Stimulated activated CD8-positive, alpha-beta memory T cell treated with anti-CD3 and anti-CD28 coated beads, Interleukin-7, amount 100 ng/mL, for 1 hour (primary cell): ENCODE measurements at places on chromosomes 12 and 14.

- DNase-seq: no peak
Measured at GRCh38 chr14:101604228-101604934, 43.1 kb downstream of the DIO3 start.

DNA sequence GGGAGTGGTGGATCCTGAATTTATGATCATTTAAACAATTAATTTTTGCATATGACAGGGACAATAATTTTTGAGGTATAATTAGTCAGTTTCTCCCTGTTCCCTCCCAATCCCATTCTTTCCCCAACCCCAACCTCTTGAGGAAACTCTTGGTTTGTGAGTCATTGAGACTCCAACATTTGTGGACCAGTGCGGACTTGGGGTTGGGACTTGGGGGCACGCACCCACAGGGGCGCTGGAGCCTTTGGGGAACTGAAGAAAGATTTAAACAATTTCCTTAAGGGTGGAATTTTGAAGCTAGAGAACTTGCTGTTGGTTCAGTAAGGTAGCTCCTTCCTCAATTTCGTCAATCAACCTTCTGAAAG, 17.4 kb upstream of the PTGR2 start:
- no peak for DNase-seq

DNA sequence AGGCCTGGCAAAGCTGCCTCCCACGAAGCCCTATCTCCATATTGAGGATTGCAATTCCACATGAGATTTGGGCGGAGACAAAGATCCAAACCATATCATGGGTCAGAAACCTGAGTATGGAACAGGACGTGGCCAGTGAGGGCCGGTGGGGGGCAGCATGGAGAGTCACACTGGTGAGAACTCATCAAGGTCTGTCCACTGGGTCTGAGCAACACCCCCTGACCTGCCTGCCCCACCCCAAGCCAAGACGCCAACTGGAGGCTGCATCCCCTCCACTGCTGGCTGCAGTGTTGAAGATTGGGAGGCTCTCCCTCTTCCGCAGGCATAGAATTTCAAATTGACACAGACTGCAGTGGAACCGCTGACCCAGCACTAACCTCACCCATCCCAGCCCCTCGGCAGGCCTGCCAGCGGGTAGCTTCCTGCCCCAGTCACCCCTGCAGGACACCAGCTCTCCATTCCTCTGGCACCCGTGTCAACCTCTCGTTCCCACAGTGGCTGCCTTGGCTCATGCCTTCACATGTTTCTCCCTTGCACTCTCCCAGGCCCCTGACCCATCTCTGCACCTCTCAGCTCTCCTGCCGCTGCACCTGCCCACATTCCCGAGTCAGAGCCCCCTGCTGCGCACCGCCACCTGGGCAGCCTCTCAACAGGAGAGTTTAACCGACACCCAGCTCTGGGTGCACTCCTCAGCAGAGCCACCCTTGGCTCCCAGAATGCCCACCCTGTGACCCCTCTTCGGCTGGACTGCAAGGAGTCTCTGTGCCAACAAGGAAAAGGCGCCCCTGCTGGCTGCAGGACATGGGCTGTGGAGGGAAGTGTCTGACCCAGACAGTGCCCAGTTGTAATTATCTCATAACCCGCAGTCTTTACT, 45.2 kb upstream of the PPP2R5C start:
- DNase-seq: no peak

- no peak for DNase-seq
Measured at GRCh38 chr14:95408731-95409476, 89.2 kb upstream of the CLMN start.

GRCh38 chr12:75591628-75592027, 80.2 kb upstream of the KRR1 start:
- DNase-seq: no peak

GRCh38 chr14:88232771-88233170, 90.3 kb downstream of the KCNK10 start:
- no peak for DNase-seq

- DNase-seq: no peak
Measured at GRCh38 chr12:46657453-46658411, 168.1 kb downstream of the SLC38A4 start.

- DNase-seq: no peak
Measured at GRCh38 chr12:129873833-129874208, 30.0 kb downstream of the TMEM132D start.

- DNase-seq: no peak
Measured at GRCh38 chr14:36333119-36333518, 12.7 kb upstream of the MBIP start.

DNA sequence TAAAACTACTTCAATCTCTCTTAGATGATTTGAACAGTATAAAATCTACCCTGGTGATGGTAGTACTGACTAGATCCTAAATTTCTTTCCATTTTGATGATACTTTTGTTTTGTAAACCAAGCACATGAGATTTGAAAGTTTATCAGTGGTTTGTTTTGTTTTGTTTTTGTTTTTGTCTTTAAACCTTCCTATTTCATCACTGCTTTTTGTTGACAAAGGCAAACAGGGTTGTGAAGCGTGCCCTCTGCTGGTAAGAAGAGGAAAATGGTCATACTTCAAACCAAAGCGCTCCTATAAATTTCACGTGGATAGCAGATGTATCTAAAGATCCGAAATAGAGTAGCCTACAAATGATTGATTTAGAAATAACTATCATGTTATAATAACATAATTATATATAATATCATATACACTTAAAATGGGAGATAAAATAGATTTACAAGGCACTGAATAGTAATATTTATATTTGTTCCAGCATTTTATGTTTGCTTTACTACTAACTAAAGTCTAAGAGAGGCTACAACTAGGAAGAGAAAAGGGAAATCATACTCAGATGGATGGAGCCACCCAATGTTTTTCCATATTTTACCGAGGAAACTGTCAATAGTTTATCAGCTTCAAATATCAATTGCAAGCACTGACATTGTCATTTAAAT, 254.0 kb upstream of the USP15 start:
- no peak for DNase-seq

GRCh38 chr14:103346286-103346685, 12.2 kb downstream of the EIF5 start:
- no peak for DNase-seq

GRCh38 chr12:129839679-129840078, 64.1 kb downstream of the TMEM132D start:
- no peak for DNase-seq

- DNase-seq: no peak
Measured at GRCh38 chr14:70812124-70812818, 3.0 kb upstream of the MAP3K9 start.

DNA sequence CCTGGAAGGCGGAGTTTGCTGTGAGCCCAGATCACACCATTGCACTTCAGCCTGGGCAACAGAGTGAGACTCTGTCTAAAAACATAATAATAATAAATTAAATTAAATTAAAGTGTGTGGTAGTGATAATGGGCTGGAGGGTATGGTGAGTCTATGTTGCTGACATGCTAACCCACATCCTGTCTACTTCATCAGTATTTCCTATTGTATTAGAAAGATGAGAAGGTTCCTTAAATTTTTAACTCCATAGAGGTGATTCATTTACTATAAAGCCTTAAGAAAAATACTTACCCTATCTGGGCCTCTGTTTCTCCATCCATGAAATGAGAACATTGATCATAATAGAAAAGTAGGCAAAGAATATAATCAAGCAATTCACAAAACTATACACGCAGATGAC, 280.5 kb downstream of the FBXL14 start:
- no peak for DNase-seq

DNA sequence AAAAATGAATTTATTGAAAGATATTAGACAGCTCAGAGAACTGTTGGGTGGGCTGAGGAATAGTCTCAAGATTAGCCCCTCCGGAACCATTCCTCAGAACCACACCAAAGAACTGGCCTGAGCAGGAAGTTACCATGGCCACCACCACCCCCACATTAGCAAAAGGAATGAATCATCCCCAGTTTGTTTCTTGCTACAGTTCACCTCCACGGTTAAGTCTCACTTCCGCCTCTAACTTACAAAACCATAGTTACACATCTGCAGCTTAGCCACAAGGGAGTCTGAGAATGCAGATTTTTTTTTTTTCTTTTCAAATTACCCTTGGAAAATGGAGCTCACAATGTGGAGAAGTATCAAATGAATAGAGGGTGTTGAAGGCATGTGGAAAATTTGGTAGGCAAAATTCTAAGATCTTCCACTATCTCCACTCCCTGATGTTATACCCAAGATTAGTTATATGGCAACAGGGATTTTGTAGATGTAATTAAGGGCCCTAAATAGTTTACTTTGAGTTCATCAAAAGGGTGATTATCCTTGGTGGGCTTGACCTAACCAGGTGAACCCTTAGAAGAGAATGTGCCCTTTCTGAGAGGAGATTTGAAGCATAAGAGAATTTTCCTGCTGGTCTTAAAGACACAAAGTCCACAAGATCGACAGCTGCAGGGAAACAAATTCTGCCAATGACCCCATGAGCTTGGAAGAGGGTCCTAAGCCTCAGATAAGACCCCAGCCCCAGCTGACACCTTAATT, 129.8 kb upstream of the KRR1 start:
- DNase-seq: no peak

DNA sequence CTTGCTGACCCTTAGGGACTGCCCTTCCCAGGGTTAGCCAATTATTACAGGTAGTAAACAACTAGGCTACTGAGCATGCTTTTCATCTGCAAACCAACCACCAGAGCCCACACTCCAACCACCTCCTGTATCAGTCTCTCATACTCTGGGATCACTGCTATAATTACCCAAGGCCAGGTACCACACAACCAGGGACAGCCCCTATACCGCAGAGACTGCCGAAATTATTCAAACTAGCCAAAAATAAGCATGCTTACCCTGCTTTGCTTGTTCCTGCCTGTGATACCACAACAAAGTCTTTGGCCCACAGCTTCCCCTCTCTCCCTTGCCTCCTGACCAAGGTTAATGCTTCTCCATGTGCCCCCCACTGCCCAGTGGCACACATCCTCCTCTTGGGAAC, 197.6 kb upstream of the SRRM4 start:
- no peak for DNase-seq

GRCh38 chr12:102939670-102940222, 17.7 kb upstream of the ASCL1 start:
- DNase-seq: no peak

DNA sequence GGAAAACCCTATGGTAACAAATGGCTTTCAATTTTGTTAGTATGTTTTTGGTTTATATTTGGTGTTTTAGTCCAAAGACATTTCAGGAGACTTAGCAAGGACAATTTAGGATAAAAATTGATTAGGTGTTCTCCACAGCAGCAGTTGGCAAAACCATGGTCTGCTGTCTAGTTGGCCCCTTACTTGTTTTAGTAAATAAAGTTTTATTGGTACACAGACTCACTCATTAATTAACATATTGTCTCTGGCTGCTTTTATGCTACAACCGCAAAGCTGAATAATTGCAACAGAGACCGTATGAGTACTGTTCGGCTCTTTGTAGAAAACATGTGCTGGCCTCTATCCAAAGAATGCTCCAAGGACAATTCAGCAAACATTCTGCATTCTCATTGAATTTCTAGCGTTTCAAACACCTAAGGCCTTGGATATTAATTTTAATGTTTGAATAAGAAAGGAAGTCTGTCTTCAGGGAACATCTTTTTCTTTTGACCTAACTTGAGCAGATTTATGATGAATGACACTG, 77.7 kb downstream of the CCDC92 start:
- no peak for DNase-seq

GRCh38 chr12:77324763-77325468, 259.5 kb upstream of the E2F7 start:
- DNase-seq: no peak

GRCh38 chr14:51020024-51020710, 74.7 kb downstream of the TRIM9 start:
- no peak for DNase-seq

GRCh38 chr12:12294215-12295005, 27.6 kb upstream of the LRP6 start:
- no peak for DNase-seq

- peak; percentile 39 for DNase-seq
Measured at GRCh38 chr14:75578102-75578785, at the start of gene FLVCR2. FLVCR2 (plus strand) TSS chr14:75578620; CDS start chr14:75578973, 353 bp downstream.

- DNase-seq: no peak
Measured at GRCh38 chr14:68649476-68650189, 143.2 kb downstream of the ZFP36L1 start.

- no peak for DNase-seq
Measured at GRCh38 chr14:30525833-30526232, 33.1 kb upstream of the G2E3 start.

DNA sequence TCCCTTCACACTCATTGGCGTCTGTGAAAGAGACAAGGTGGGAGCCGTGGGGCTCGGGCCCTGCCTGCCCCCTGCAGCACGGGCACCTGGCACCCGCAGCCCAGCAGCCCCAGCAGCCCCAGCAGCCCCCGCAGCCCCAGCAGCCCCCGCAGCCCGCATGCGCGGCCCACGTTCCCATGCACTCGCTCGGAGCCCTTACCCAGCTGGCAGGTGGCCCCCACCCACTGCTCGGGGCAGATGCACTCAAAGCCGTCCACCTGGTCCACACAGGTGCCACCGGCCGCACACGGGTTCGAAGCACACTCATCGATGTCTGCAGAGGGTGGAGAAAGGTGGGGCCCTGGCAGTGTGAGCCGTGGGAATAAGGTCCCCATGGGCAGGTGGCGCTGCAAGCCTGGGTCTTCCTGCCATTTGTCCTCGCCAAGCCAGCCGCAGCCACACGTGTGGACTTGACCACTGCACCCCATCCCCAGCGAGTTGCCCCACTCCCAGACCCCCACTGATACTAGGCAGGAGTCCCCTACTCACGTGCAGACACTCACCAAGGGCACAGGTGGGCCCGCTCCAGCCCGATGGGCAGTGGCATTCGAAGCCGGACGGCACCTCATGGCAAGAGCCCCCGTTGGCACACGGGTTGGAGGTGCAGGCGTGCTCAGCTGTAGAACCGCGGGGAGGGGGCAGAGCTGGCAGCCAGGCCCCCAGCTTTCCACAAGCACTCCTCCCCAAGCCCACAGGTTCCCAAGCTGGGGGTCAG, 17.3 kb downstream of the JAG2 start:
- DNase-seq: no peak

DNA sequence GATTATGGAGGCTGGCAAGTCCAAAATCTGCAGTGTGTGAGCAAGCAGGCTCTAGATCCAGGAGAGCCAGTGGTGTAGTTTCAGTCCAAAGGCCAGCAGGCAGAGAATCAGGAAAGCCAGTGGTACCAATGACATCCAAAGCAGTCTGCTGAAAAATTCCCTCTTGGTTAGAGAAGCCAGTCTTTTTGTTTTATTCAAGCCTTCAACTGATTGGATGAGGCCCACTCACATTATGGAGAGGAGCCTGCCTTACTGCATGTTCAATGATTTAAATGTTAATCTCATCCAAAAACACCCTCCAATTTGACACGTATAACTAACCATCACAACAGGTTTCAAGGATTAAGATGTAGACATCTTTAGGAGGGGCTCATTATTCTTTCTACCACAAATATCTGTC, 49.5 kb upstream of the ZDHHC17 start:
- DNase-seq: no peak
